ENCODE measurements at places on chromosomes 12 and 14. TPM values are rescaled to one million over a fixed set of nuclear protein-coding genes. Genes with fewer than 3 reads are reported as not detected.

GRCh38 chr14:65170768-65171507 is 68.6 kb upstream of the MAX start:
- H3K4me3 ChIP-seq, result no peak overlapping the region
- peak; percentile 51 for DNase-seq
- H3K27me3 ChIP-seq, result no peaks in the 10 kb centered on the region
- H3K36me3 ChIP-seq, result no peaks in the 10 kb centered on the region
- no peak overlapping the region for H3K27ac ChIP-seq
- peaks cover 12% of the 10 kb centered on the region for H3K4me1 ChIP-seq

TC2N gene
- total RNA-seq, result 19.6 TPM

SPRYD4 gene
- 6.9 TPM for total RNA-seq

DNA sequence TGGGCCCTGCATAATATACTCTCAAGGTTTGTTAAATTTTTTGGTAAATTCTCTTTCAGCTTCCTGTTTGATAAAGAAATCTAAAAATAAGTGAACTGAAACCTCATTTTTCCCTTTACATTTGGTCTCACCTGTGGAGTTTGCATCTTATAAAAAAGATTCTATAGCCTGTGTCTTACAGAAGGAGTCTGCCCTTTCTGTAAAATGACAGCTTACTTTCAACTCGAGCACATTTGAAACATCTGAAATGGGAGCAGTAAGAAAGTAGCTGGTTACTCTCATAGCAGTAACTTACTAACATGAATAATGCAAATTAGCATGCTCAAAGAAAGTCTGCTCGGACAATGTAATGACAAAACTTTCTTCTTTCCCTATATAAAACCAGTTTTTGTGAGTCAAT is 155.8 kb downstream of the NELL2 start:
- no peaks in the 10 kb centered on the region for H3K4me1 ChIP-seq
- H3K27ac ChIP-seq, result no peak overlapping the region
- H3K27me3 ChIP-seq, result no peaks in the 10 kb centered on the region
- H3K36me3 ChIP-seq, result no peaks in the 10 kb centered on the region
- DNase-seq, result no peak
- no peak overlapping the region for H3K4me3 ChIP-seq

ADAM21 gene
- total RNA-seq, result 4.6 TPM

DNA sequence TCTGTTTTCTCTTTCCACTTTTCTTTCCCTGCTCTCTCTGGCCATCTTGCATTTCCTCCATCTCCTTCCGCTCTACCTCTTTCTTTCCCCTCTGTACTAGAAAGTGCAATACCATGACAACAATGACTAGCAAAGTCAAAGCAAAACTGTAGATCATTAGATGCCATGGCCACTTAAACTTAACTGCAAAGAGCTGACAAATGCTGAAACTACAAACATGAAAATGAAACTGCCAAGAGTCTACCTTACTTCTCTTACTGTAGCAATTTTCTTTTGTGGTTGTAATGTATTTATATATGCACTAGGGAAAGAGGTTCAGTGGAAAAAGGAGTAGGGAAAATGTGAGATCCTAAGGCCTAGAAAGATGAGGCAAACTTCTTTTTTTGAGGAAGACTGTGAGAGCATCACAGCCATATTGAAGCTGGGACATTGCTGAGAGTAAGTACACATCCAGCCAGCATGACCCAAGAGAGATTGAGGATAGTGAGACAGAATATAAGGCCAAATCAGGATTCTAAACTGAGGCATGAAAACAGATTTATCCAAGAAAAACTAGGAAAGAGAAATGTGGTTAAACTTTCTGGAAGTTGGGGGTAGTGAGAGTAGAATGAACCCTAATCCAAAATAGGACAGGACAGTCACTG is 276.6 kb upstream of the NAV3 start:
- DNase-seq, result no peak
- no peak overlapping the region for H3K4me3 ChIP-seq
- H3K27ac ChIP-seq, result no peak overlapping the region
- no peaks in the 10 kb centered on the region for H3K4me1 ChIP-seq
- no peaks in the 10 kb centered on the region for H3K36me3 ChIP-seq

DNA sequence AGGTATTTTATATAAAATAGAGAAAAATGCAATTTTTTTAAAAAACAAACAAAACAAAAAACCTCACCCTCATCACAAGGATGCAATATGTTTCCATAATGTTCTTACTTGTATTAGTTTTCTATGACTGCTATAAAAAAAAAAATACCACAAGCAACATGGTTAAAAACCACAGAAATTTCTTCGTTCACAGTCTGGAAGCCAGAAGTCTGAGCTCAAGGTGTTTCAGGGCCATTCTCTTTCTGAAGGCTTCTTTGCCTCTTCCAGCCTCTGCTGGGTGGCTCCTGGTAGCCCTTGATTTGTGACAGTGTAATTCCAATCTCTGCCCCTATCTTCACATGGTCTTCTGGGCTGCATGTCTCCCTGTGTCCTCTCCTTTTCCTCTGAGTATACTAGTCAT is 21.5 kb upstream of the SSTR1 start:
- H3K4me3 ChIP-seq, result no peak overlapping the region
- no peak overlapping the region for H3K27ac ChIP-seq
- no peak for DNase-seq
- H3K4me1 ChIP-seq, result no peaks in the 10 kb centered on the region
- H3K27me3 ChIP-seq, result no peaks in the 10 kb centered on the region

DNA sequence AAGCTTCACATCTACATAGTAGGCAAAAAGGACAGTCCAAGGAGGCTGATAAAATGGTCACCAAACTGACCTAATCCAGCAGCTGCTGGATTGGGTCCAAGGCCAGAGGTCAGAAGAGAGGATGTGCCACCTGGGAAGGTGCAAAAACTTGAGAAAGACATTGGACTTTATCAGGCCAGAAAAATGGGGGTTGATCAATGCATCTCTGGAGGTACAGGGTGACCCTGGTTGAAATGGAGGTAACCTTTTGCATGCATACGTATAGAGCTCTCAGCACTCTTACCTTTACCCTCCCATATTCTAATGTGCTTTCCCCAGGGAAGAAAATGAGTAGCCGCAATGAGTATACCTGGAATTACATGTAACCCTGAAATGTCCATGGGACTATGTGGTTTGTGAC is 16.0 kb downstream of the BTG1 start:
- no peak for DNase-seq
- no peak overlapping the region for H3K27ac ChIP-seq
- no peak overlapping the region for H3K4me3 ChIP-seq
- no peaks in the 10 kb centered on the region for H3K27me3 ChIP-seq

FITM1 gene
- total RNA-seq, result 2.2 TPM

DNA sequence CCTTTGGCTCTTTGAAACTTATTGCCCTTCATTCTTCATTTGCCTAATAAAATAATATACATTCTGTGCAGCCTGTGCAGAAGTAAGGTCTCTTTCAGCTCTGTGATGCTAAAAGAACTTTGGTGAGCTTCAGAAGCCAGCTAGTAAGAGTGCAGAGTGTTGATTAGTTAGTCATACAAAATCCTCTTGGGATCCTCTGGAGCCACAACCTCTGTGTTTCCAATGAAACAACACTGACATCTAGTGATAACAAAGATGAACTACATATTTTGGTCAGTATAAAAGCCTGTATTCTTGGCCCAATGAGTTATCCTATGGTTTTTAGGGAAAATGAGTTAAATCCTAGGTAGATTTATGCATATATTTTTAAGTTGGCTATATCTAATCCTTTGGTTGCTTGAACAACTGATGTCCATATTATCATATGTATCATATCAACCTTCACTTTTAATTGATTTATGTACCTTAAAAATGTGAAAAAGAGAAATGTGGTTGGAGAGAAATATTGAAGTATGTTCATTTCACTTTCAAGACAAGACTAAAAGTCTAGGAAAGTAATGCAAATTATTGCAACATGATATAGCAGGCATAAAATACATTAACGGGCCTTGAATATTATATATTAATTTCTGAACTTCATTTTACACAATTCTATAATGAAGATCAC is 158.4 kb downstream of the KLHL28 start:
- DNase-seq, result no peak
- no peaks in the 10 kb centered on the region for H3K27me3 ChIP-seq
- H3K27ac ChIP-seq, result no peak overlapping the region
- no peak overlapping the region for H3K4me3 ChIP-seq
- no peaks in the 10 kb centered on the region for H3K36me3 ChIP-seq

GRCh38 chr14:96090441-96091148 is 51.4 kb downstream of the C14orf132 start:
- no peak overlapping the region for H3K27ac ChIP-seq
- no peaks in the 10 kb centered on the region for H3K4me1 ChIP-seq
- DNase-seq, result peak; percentile 65
- H3K4me3 ChIP-seq, result no peak overlapping the region
- H3K27me3 ChIP-seq, result no peaks in the 10 kb centered on the region
- H3K36me3 ChIP-seq, result no peaks in the 10 kb centered on the region

KRT6C gene
- 0.16 TPM for total RNA-seq

DNA sequence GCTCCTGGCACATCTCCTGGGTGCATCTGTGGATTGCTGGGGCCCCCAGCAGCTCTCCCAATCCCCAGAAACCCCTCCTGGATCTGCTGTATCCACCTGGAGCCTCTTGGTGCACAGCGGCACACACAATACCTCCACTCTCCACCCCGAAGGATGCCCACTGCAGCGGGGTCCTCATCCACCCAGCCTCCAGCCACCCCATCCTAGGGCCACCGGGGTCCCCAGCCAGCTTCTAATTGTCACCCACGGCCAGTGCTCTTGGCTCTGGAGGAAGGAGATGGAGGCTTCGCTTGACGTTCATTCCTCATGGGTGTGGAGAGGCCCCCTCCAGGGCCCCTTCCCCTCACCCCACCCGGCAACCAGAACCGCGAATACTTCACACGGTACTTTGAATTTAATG is 31.6 kb upstream of the TMEM179 start:
- H3K27me3 ChIP-seq, result no peaks in the 10 kb centered on the region
- DNase-seq, result no peak
- no peaks in the 10 kb centered on the region for H3K4me1 ChIP-seq
- H3K27ac ChIP-seq, result no peak overlapping the region
- H3K4me3 ChIP-seq, result no peak overlapping the region
- H3K36me3 ChIP-seq, result no peaks in the 10 kb centered on the region

SLC8A3 gene
- total RNA-seq, result 0.43 TPM

GRCh38 chr14:66662374-66662773 is 154.4 kb downstream of the GPHN start:
- H3K27me3 ChIP-seq, result no peaks in the 10 kb centered on the region
- H3K27ac ChIP-seq, result no peak overlapping the region
- H3K36me3 ChIP-seq, result no peaks in the 10 kb centered on the region
- H3K4me1 ChIP-seq, result no peaks in the 10 kb centered on the region
- no peak overlapping the region for H3K4me3 ChIP-seq

- no peaks in the 10 kb centered on the region for H3K27me3 ChIP-seq
- DNase-seq, result no peak
- H3K36me3 ChIP-seq, result no peaks in the 10 kb centered on the region
- no peak overlapping the region for H3K27ac ChIP-seq
- H3K4me1 ChIP-seq, result no peaks in the 10 kb centered on the region
- no peak overlapping the region for H3K4me3 ChIP-seq
Measured at GRCh38 chr14:38042322-38042721, 165.4 kb upstream of the SSTR1 start.

SYT1 gene
- total RNA-seq, result 1.3 TPM

CPNE6 gene
- 0.12 TPM for total RNA-seq

ZNF891 gene
- 4.8 TPM for total RNA-seq

SRRM4 gene
- 0.37 TPM for total RNA-seq

CARMIL3 gene
- total RNA-seq, result 8.6 TPM

GRCh38 chr14:97709552-97709951 is 912.4 kb downstream of the VRK1 start:
- H3K36me3 ChIP-seq, result no peaks in the 10 kb centered on the region
- no peak overlapping the region for H3K27ac ChIP-seq
- no peaks in the 10 kb centered on the region for H3K4me1 ChIP-seq
- no peaks in the 10 kb centered on the region for H3K27me3 ChIP-seq
- DNase-seq, result no peak
- H3K4me3 ChIP-seq, result no peak overlapping the region

NXPH4 gene
- 7.5 TPM for total RNA-seq

GRCh38 chr12:55721601-55722213 is 1.5 kb downstream of the RDH5 start:
- H3K36me3 ChIP-seq, result no peaks in the 10 kb centered on the region
- DNase-seq, result no peak
- no peak overlapping the region for H3K4me3 ChIP-seq
- H3K4me1 ChIP-seq, result peaks cover 58% of the 10 kb centered on the region
- no peaks in the 10 kb centered on the region for H3K27me3 ChIP-seq

- DNase-seq, result no peak
- H3K4me3 ChIP-seq, result no peak overlapping the region
- no peaks in the 10 kb centered on the region for H3K27me3 ChIP-seq
- H3K27ac ChIP-seq, result no peak overlapping the region
Measured at GRCh38 chr14:83624541-83624940, 1905.4 kb upstream of the FLRT2 start.

DNA sequence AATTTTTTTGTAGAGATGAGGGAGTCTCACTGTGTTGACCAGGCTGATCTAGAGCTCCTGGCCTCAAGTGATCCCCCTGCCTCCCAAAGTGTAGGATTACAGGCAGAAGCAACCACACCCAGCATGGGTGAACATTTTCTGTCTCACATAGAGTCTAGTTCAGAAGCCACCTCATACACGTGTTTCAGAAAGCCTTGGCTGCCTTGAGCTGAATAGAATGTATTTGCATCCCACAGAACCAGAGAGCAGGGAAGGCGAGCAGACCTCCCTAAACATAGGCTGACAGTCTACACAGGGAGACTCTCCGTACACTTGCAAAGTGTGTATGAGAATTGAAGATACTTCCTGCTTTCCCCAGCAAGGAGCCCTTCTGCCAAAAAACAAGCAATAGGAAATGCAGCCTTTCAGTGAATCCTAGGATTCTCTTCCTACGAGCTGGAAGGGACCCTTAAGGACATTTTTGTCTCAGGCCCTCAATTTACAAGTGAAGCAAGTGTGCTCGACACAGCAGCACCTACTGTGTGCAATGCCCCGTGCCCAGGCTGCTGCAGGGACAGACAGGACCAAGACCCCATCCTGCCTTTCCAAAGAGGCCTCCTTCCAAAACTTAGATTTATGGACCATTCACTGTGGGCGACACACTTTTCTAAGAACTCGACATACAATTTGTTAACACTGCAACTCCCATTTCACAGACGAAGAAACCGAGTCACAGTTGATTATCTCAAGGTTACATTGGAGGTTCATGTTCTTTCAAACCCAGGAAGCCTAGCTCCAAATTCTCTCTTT is 11.2 kb downstream of the NUAK1 start:
- H3K4me1 ChIP-seq, result peaks cover 4% of the 10 kb centered on the region
- H3K36me3 ChIP-seq, result no peaks in the 10 kb centered on the region
- H3K4me3 ChIP-seq, result no peak overlapping the region
- H3K27ac ChIP-seq, result no peak overlapping the region
- no peaks in the 10 kb centered on the region for H3K27me3 ChIP-seq

ZC2HC1C gene
- total RNA-seq, result 35.2 TPM

- H3K27me3 ChIP-seq, result no peaks in the 10 kb centered on the region
- no peak overlapping the region for H3K4me3 ChIP-seq
- DNase-seq, result no peak
Measured at GRCh38 chr14:40987481-40987880, 619.2 kb upstream of the LRFN5 start.

NKX2-1 gene
- total RNA-seq, result 0.43 TPM

DNA sequence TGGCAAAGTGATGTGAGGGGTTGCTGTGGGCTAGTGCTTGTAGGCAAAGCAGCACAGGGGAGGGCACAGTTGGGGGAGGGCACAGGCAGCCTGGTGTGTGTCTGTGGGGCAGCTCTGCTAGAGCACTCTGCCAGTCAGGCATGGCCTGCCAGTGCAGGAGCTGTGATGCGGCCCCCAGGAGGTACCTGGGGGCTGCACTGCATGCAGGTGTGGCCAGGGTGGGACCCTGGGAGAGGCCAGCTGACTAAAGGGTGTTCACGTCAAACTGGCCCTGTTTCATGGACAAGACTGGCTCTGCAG is 54.1 kb downstream of the FRS2 start:
- H3K27ac ChIP-seq, result no peak overlapping the region
- H3K36me3 ChIP-seq, result no peaks in the 10 kb centered on the region
- no peaks in the 10 kb centered on the region for H3K4me1 ChIP-seq
- DNase-seq, result no peak

PRR4 gene
- 8.4 TPM for total RNA-seq

ST8SIA1 gene
- 12.0 TPM for total RNA-seq
